ENCODE measurements at places on chromosomes 7 and 10.

GRCh38 chr10:120131183-120131582 lies 238.7 kb downstream of the SEC23IP start:
- DNase-seq, result no peak

DNA sequence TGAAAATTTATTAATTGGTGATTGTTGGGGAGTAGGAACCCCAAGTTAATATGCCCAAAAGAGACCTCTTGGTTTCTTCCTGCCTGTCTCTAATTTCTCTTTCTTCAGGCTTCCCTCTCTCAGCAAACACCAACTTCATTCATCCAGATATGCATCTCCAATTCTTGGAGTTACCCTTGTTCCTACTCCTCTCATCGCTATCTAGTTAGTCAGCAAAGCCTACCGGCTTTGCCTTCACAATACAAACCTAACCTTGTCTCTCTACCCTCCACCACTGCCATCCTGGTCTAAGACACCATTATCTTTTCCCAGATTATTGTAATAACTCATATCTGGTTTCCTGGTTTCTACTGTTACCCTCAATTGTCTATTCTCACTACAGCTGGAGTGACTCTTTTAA lies 47.9 kb downstream of the MRPL32 start:
- no peak for DNase-seq

- no peak for DNase-seq
These were observed 8.8 kb downstream of the ADAP1 start for GRCh38 chr7:945556-946255.

GRCh38 chr10:99880080-99880835 lies 97.8 kb downstream of the ABCC2 start:
- no peak for DNase-seq

GRCh38 chr10:75541411-75541810 lies 110.0 kb downstream of the LRMDA start:
- DNase-seq, result no peak

- DNase-seq, result no peak
These were observed 293.7 kb downstream of the BBS9 start for GRCh38 chr7:33422825-33423645.

DNA sequence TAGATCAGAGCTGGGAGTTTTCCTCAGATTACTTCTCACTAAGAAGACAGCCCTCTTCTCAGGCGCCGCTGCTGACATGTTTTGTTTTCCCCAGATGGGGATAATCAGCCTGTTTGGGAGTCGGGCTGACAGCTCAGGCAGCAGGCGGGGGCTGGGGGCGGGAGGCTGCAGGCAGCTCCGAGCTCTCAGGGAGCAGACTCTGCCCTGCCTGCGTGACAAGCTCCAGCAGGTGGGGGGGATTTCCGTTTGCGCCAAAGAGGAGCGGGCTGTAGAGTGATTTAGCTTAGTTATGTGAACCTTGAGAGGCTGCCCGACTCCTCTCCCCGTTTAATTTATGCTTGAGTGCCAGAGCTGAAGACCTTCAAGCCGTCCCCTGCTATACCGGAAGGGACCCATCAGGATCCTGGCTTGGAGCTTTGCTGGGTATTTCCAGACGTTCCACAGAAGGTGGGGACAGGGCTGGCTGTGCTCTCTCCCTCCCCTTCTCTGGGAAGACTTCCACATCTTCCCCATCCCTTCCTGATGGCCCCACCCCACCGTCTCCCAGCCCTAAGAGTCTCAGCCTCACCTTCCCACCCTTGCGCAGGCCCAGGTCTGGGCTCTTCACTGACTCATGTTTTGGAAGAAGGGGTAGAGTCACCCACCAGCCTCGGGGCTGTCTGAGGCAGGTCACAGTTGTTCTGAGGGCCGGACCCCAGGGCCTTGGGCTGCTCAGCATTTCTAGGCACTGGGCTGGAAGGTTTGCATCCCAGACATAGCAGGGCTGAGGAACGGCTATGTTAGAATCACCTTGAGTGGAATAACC lies 24.7 kb upstream of the ADCYAP1R1 start:
- DNase-seq, result no peak

DNA sequence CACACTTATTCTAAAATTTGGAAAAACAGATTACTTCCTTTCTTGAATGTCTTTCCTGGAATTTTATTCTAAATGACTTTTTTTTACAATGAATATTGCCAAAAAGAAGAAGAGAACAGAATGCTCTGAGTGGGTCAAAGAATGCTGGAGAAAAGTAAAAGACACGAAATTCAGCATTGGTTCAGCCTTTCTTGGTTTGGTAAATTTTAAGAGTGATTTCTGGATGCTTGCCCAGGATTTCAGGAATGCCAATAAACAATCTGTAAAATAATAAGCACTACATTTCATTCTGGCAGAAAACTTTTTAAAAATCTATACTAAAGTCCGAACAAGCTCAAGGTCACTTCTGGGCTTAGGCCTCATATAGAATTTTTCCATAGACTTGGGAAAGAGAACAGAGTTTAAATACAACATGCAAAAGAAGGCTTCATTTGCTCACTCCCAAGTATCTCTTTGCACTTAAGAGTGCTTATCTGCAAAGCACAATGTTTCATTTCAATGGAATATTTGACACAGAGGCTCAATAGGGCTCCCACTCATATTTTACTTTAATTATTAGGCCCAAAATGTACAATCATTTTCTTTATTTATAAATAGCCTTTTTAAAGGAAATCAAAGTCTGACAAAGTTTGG lies 359.5 kb upstream of the ANKRD30A start:
- peak; percentile 33 for DNase-seq

DNA sequence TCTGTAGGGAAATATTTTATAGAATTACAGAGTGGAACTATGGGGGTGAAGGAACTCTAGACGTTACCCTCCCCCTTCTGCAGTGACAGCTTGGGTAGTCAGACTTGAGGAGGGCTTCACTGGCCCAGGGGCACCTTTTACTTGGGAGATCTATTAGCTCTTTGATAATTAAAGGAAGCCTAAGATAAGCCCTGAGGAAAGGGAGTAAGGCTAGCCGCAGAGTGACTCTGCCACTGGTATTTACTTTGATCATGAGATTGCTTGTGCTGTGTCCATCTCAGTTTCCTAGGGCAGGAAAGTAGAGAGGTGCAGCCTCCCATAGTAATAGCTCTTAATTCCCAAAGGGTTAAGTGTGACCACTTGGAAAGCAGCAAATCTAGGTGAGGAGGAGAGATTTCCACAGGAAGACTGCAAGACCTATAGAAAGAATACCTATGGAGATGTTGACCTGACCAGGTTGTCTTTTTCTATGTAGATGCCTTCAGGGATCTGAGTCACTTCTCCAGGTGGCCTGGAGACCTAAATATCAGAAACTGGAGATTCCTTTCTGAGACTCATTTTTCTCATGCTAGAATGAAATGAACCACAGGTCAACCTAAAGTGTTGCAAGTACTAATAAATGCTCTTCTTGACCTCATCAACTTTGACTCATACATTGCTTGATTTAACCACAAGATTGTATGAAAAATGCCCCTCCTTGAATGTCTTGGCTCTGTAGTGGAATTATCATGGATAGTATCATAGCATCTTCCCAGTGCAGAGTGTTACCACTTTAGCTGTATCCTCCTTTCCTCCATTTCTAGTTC lies 447.3 kb upstream of the GHITM start:
- no peak for DNase-seq

DNA sequence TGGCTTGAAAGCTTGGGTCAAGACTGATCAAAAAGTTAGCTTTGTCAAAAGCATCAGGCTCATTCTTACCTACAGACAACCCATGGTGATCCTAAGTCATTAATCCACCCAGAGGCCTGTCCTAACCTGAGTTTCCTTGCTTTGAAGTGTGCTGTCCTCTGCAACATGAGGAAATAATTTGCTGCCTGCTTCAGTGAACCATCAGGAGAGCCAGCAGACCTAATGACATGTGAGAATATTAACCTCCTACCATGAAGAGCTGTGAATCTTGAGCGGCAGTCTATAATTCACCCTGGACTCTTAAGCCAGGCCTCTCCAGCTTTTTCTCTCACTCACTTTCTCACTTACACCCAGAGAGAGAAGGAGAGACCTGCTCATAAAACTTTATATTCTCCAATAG lies 590.0 kb downstream of the LRMDA start:
- no peak for DNase-seq

DNA sequence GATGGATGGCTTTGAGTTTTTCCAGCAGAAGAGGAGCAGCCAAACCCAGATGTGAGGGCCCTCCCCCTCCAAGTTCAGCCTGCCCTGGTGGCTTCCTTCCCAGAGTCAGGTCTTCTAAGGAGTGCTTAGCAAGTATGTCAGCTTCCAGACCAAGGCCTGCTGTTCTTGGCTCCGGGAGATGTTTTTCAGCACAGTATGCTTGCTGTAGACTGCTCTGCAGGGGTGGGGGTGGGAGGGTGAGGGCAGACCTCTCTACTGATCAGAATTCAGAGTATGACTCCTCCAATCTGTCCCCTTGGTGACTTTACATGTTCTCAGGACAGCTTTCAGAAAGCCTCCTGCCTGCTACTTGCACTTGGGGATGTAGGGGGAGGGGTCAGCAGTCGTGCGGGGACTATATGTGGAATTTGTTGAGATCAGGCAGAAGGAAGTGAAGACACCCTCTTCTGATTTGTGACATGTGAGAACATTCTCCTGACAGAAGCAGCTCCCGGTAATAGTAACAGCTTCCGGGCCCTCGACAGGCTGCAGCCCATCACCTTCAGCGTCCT lies 516.4 kb upstream of the ZMIZ1 start:
- peak; percentile 25 for DNase-seq

DNA sequence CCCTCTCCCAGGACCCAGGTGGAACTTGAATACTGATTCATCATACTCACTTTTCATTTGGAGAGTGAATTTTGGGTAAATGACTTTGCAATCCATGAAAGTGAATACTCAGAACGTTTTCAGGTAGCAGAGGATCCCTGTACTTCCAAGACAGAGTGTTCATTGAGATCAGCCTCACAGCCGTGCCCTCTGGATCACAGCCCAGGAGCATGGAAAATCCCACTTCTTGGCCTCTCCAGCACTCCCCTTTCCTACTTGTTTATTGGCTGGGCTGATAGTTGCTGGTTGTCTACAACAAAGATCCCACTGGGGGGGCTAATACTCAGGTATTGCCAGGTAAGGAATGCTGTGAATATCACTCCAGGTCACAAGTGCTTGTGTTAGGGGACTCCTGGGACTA lies 5.9 kb downstream of the GCK start:
- DNase-seq, result no peak

GRCh38 chr7:141673346-141673745 lies 28.6 kb downstream of the DENND11 start:
- DNase-seq, result no peak
